ENCODE measurements at places on chromosomes 2 and 18.

GRCh38 chr2:239193401-239193811 is 207.4 kb downstream of the HDAC4 start:
- no peak for DNase-seq

- no peak for DNase-seq
Observed at GRCh38 chr2:169978402-169979017, 151.3 kb downstream of the UBR3 start.

GRCh38 chr2:46101557-46102220 is 195.5 kb upstream of the EPAS1 start:
- DNase-seq: no peak

GRCh38 chr2:9648821-9649220 is 18.0 kb upstream of the YWHAQ start:
- DNase-seq: no peak

DNA sequence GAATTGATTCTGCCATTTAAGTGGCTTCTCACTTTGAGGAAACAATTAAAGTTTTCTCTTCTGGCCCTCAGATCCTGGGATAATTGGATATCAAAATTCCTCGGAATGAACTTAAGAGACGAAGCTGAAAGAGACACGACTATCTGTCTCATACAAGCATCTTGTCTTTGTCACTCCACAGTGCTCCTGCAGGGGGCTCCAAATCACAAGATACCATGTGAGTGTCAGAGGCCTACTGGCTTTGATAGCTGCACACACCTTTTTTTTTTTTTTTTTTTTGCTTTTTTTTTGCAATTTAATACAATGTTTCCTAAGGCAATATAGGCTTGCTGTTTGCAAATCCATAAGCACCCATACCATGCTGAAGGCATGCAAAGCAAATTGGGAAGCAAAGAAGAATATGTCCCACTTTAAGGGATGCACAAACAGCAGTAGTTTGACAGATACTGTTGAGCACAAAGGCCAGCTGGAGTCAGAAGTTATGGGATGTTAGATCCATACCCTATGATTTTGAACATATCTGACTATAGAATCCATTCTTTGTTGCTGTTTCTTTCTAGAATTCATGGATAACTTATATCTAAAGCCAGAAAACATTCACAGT is 109.0 kb upstream of the CBLN2 start:
- DNase-seq: peak; percentile 30

DNA sequence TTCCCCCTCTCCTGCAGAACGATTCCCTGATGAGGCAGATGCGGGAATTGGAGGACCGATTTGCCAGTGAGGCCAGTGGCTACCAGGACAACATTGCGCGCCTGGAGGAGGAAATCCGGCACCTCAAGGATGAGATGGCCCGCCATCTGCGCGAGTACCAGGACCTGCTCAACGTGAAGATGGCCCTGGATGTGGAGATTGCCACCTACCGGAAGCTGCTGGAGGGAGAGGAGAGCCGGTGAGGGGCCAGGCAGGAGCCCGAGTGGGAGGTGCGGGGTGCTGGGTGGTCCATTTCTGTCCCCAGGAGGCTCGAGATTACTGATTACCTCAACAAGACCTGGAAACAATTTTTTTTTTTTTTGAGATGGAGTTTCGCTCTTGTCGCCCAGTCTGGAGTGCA is 3.1 kb downstream of the DES start:
- DNase-seq: no peak

DNA sequence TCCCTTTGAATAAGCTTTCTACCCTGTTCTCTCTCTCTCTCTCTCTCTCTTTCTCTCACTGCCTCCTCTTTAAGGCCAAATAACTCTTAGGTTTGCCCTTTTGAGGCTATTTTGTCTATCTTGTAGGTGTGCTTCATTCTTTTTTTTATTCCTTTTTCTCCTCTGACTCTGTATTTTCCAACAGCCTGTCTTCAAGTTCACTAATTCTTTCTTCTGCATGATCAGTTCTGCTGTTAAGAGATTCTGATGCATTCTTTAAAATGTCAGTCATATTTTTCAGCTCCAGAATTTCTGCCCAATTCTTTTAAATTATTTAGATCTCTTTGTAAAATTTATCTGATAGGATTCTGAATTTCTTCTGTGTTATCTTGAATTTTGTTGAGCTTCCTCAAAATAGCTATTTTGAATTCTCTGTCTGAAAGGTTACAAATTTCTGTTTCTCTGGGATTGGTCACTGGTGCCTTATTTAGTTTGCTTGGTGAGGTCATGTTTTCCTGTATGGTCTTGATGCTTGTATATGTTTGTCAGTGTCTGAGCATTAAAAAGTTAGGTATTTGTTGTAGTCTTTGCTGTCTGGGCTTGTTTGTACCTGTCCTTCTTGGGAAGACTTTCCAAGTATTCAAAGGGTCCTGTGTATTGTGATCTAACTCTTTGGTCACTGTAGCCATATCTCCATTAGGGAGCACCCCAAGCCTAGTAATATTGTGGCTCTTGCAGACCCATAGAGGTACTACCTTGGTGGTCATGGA is 35.4 kb upstream of the DYNC1I2 start:
- DNase-seq: no peak

- no peak for DNase-seq
Observed at GRCh38 chr2:226308323-226308680, 491.3 kb downstream of the IRS1 start.

GRCh38 chr2:162424816-162425215 is 80.9 kb downstream of the GCA start:
- no peak for DNase-seq

DNA sequence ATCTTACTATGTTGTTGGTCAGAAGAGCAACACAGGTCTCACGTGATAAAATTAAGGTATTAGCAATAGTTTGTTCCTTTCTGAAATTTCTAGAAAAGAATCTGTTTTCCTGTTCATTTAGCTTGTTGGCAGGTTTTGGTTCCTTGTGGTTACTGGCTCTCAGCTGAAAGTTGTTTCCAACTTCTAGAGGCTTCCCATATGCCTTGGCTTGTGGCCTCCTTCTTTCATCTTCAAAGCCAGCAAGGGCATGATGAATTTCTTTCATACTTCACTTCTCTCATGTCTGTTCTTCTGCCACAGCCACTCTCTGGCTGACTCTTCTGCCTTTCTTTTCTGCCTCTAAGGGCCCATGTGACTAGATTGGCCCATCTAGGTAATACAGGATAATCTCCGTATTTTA is 193.7 kb downstream of the TRIB2 start:
- peak; percentile 60 for DNase-seq

- DNase-seq: no peak
Observed at GRCh38 chr18:3914833-3915610, 465.1 kb downstream of the TGIF1 start.

DNA sequence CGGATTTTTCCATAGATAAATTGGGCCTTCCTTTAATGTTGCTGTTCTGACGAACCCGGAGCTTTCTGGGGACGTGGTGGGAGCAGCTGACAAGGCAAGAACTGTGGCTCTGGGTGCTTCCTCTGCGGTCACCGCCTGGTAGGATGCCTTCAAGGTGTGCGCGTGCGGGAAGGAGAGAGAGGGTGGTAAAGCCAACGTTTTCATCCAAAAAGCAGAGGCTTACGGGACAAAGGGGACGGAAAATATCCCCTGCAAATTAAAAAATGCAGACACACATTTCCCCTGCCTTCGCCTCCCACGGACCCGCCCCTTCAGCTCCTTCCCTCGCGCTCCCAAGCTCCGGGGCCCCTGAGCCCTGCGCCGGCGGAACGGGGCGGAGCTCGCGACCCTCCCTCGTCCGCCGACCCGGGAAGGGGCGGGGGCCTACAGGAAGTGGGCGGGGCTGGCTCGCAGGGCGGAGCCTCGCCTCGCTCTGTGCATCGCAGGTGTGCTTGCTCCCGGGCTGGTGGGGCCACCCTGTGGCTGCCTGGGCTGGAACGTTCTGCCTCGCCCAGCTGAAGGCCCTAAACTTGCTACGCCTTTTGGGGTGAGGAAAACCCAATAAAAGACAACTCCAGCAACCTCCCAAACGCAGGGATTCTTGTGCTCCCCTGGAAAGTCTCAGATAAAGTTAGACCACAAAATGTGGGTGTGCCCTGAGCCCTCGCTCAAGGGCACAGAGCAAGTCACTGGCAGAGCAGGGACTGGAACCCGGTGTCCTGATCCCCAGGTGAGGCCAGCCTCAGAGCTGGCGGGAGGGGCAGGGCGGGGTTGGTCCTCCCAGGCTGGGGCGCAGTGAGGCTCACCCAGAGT is 25.4 kb upstream of the SLC66A3 start:
- DNase-seq: peak; percentile 84

- DNase-seq: peak; percentile 23
Observed at GRCh38 chr2:152686321-152686720, 30.9 kb downstream of the PRPF40A start.

DNA sequence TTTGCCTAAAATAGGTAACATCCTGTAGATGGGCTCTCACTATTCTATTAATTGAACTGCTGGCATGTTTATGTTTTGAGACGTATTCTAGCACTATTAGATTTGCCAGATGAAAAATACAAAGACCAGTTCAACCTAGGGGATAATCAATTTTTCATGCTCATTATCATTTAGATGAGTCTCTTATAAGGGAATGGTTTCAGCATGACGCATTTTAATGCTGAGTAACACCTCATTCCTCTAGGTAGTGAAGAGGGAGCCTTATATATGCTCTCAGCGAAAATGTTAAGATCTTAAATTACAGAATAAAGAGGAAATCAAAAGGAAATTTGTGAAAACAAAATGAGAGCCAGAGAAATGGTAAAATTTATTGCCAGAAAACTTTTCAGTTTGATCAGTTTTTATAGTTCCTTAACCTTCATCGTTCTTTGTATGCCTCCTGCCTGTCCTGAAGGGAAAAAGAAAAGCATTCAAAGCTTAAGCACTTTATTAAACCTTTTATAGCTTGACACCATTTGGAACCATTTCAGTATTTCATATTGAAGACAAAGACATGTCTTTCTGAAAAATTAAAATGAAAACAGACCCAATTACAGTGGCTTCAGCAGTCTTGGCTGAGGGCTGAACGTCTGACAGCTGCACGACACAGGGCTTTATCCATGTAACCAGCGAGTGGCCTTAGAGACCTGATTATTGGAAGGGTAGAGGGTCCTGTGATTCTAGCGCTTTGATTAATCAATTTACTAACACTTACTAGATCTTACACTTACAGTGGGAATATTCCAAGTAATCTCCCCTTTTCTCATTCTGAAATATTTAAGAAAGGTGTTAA is 112.8 kb downstream of the ADCYAP1 start:
- peak; percentile 13 for DNase-seq

- DNase-seq: no peak
Observed at GRCh38 chr2:71317060-71317459, 14.5 kb upstream of the ZNF638 start.
